ENCODE measurements at places on chromosomes 11 and 22.

- DNase-seq = no peak
Observed at GRCh38 chr11:130916910-130917309, 631 bp upstream of the SNX19 start.

DNA sequence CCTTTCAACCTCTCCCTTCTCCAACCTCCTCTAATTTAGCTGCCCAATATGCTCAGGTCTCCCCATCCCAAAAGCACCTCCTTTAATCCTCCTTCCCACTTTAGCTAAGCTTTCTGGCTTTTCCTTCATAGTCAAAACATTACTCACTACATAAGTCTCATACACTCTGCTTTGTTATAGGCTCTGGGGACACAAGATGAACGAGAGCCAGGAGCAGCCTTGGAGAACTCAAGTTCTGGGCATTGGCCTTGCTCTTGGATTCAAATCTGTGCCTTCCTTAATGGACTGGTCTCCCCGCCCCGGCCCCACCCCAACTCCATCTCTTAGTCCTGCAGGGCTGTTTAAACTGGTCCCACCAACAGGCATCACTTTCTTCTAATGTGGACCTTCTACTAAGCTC lies 11.4 kb upstream of the HPX start:
- DNase-seq = no peak

DNA sequence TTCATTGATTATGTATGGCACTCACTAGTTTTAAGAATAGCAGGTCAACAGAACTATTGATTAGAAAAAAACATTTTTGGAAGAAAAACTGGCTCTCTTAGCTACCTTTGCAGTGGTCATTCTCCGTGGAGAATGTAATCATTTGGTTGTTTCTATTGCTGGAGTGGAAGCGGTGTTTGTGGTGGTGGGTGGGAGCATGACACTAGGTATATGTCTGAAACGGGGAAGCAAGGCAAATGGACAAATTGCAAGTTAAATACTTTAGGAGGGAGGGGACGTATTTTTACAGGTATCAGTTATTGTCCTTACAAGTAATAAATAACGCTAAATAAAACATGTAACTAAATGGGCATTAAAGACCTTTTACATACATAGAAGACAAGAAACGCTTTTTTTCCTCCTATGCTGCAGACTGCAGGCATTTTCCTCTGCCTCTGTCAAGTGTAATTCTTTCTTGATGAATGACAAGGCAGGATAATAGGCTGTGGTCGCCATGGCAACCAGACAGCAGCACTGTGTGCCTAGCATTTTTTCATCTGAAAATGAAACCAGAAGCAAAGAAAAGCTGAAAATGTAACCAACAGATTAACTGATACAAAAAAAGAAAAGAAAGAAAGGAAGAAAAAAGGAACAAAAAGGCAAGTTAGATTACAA lies 46.2 kb downstream of the BLID start:
- no peak for DNase-seq

- DNase-seq = no peak
Observed at GRCh38 chr11:45280449-45280848, 5.7 kb downstream of the SYT13 start.

DNA sequence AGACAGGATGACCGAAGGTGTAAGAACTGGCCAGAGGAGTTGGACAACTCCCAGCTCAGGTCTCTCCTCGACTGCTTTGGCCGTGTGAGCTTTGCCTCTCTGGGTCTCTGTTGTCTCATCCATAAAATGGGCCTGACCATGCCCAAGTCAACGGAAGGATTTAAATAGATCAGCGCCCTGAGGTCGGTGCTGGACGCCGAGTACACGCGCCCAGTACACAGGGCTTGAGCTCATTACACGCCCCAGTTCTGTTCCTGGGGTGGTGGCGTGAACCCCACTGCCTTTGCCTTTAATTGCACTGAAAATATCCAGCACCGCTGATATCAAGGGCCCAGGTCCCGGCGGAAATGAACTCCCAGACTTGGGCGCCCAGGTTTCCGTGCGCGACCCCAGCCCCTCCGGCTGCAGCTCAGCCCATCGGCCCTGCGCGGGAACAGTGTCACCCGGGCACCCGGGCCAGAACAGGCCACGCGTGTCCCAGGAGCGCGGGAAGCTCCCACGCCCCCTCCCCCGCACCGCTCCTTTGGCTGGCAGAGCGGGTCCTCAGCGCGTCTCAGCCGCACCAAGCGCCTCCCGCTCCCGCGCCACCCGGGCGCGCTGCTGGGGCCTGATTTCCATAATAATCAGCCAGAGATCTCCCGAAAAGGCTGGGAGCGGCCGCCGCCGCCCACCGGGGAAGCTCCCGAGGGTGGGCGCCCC lies 42.2 kb downstream of the CYTH4 start:
- no peak for DNase-seq

DNA sequence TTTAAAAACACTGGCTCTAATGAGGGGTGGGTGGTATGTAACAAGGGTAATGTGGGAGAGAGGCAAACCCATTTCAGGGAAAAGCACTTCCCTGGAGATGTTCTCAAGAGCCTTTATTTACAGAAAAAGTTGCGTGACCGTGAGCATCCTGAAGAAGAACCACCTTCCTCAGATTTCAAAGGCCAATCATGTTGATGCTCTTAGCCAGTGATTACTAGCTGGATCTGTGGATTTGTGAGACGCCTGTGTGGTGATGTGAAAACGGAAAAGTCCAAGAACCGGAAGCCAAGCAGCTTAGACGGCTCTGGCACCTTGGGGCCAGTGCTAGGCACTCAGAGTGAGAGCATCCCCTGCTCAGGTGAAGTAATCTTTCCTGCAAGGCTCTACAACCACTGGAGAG lies 12.6 kb upstream of the UBASH3B start:
- DNase-seq = no peak

GRCh38 chr11:46694607-46695006 lies 5.8 kb downstream of the ARHGAP1 start:
- DNase-seq = no peak

- DNase-seq = no peak
Observed at GRCh38 chr11:46381048-46381818, at the start of gene MDK. MDK (plus strand) TSS chr11:46381669; CDS start chr11:46382058, 389 bp downstream.

DNA sequence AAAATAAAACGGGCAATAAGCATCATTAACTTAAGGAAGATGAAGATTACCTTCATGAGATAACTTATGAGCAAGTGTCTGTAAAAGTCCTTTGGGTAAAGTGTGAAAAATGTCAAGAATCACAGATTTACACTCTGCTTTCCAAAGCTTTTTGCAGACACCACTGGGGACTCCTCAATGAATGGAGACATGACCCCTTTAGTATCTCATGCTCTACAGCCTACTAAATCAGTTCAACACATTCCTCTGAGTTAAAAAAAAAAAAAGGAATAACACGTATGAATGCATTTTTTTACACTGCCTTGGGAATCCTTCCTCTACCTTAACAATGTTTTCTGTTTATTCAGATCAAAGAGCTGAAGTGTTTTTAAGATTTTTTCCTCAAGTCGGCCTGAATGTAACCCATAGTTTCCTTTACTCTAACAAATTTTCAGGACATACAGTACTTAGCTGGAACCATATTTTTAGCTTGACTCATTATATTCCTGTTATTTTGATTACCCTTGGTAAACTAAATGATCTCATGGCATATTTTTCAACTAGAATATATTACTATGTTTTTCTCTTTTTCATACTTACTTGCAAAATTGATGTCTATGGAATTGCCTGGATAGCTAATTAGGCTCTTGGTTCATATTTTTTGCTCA lies 25.9 kb upstream of the RAB30 start:
- DNase-seq = no peak

- no peak for DNase-seq
Observed at GRCh38 chr11:116219171-116219635, 553.6 kb downstream of the BUD13 start.

DNA sequence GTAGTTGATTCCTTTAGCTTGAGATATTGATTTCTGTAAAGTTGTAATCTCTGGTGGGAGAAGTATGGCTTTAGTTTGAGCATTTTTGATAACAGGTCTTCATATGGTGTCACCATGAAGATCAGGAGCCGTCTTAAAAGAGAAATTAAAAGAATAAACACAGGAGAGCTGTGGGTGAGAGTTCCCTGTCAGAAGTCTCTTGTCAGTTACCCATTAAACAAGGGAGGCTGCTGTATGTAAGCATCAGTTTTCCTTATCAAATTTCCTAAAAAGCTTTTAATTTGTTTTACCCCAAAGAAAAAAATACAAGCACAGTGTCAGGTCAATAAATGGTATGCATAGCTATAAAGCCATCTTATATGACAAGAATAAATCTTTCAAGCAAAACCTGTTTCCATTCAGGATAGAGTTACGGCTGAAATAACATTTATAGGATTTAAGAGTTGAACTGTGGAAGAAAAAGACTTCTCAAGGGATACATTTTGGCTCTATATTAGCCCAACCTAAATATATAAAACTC lies 767.5 kb downstream of the JRKL start:
- DNase-seq = no peak

GRCh38 chr11:110287537-110287936 lies 8.9 kb downstream of the RDX start:
- DNase-seq = no peak

- DNase-seq = no peak
Observed at GRCh38 chr22:22201185-22201929, 43.2 kb upstream of the VPREB1 start.

DNA sequence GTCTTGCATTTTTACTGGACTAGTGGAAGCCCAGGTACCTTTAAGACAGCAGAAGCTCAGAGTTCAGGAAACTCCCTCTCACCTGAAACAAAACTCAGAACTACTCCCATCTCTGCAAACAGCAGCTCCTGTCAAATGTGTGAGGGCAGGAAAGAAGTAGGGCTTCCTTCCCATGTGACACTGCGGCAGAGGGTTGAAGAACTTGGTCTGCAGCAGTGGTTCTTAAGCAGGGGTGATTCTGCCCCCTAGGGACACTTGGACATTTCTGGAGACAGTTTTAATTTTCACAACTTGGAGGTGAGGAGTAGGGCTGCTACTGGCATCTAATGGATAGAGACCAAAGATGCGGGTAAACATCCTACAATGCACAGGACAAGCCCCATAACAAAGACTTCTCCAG lies 63.4 kb downstream of the RCN1 start:
- DNase-seq = no peak

GRCh38 chr11:76669901-76670484 lies 554 bp downstream of the LRRC32 start:
- no peak for DNase-seq

DNA sequence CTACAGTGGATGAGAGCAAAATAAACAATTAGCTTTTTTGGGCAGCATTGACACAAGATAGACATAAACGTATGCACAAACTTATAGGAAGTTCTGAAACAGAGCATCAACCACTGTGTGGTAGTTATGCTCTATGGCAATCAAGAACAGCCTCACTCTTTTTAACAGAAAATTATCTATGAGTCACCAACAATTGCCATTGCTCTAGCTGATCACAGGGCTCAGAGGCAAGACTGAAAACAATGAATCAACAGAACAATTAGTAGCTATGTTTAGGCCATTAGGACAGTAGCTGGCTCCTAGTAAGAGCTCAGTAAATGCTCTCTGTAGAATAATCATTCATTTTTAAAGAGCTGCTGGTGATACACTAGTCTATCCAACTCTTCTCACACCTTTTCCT lies 34.9 kb upstream of the PICALM start:
- DNase-seq = no peak

DNA sequence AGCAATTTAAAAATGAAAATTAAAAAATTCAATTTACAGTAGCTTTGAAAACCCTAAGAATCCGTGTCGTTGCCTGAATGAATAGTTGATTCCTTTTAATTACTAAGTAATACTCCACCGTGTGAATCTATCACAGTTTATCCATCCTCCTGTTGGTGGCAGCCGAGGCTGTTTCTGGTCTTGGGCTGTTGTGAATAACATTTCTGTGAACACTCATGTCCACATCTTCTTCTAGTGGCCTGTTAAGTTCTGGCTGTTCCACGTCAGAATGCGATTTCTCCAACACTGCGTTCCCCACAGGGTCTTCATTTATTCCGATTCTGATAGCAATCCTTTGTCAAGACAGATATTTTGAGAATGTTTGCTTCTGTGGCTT lies 223.0 kb downstream of the TBC1D22A start:
- no peak for DNase-seq

DNA sequence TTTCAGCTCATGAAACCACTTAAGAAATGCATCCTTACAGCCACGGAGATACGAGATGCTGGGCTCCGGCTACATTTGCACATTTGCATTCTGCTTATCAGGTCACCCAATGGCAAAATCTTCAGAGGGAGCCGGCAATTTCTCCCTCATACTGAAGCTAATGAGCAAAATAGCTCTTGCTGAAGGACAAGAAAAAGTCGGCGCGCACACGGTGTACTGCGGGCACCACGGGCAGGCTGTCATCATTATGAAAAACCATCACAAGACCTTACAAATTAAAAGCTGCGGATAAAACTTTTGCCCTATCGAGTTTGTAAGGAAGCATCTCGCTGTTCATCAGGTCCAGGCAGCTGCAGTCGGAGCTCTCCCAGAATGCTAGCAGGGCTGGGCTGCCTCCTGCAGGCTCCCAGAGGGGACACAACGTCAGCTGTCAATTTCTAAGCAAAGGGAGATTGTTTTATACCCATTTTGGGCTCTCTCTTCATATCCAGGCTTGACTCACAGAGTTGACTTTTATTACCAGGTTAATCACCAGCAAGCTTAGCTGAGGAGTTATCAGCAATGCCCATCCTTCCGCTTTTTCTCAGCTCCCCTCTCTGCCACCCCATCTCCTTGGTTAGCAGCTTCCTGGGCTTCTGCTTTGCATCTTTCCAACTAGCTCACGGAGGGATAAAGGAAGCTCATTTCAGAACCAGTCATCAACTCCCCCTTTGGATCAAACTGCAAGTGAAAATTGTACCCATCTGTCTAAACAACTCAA lies 375.1 kb downstream of the OPCML start:
- DNase-seq = no peak

- no peak for DNase-seq
Observed at GRCh38 chr11:114088836-114089235, 29.3 kb downstream of the ZBTB16 start.

GRCh38 chr22:27798511-27799014 lies 3.0 kb downstream of the MN1 start:
- DNase-seq = no peak

DNA sequence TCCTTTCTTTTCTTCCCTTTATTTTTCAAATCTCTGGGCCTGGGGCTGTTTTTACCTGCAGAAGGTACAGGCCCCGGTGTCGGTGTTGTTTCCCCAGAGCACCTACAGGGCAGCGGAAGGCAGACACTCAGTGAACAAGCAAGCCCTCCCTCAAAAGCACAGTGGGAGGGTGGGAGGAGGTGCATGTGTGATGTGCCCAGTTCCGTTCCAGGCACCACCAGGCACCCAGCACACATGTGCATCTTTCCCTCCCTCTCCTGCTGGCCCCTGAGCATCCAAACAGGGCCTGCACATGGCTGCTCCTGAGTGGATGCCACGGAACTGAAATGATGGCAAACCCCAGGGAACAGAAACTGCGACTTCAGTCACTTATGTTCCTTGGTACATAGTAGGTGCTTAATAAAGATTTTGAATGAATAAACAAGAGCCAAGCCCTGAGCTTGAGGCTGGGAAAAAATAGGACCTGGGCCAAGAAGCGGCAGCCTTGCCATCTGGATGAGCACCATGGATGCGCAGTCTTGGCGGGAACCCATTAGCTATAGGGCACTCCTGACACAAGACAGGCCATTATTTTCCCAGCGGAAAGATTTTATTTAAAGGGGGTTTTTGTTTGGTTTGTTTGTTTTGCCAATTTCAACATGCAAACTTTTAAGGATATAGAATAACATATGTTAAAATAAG lies 47.8 kb downstream of the ARRB1 start:
- no peak for DNase-seq
